ENCODE measurements at places on chromosomes 7 and 10.

DNA sequence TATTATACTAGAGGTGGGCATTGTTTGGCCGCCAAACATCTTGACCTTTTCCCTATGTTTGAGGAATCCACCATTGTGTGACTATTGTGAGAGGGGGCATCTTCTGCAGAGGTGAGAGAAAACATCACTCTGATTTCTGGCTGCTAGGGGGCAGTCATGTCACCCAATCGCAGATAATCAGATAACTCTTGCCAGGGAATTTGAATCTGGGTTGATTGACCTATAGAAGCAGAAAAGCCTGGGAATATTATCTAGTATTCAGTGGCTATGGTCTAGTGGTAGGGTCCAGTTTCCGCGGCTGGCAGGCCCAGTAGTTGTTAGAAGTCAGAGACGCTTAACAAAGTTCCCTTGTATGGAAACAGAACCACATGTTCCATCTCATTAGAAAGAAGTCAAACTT is 808.5 kb downstream of the PHTF2 start:
- DNase-seq: peak; percentile 20

- no peak for DNase-seq
Observed at GRCh38 chr7:151131592-151132293, 35.8 kb downstream of the GBX1 start.

DNA sequence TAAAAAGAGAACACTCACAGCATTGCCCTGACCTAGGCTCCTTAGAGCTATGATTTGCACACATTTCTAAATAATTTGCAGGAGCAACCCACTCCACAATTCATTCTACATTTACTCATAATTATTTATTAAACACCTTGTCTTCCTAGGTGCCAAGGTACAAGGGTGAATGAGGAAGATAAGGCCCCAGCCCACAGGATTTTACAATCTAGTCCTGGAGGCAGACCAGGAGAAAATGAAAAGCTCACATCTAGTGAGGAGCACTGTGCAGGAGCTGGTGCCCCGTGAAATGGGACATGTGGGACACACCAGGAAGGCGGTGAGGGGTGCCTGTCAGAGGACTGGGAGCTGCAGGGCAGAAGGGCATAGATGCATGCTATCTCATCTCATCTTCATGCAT is 59.7 kb upstream of the LRRC18 start:
- no peak for DNase-seq

DNA sequence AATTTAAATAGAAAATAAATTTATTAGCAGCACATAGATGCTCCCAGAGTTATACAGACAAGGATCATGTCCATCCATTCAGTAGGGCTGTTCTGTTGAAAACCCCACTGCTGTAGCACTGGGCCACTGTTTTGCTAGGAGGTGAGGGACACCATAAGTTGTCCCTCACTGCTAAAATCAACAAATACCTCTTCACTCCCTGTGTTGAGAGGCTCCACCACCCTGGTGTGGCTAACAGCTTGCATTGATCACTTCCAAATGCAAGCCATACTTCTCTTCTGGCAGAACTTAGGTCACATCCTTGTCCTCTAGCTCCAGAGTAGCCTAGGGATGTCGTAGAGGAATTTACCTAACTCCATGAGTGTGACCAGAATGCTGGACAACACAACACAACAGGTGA is 55.4 kb downstream of the MDFIC start:
- no peak for DNase-seq

GRCh38 chr7:131218727-131219128 is 108.9 kb upstream of the MKLN1 start:
- no peak for DNase-seq

GRCh38 chr10:124671486-124672075 is 72.6 kb downstream of the FAM53B start:
- DNase-seq: peak; percentile 69

DNA sequence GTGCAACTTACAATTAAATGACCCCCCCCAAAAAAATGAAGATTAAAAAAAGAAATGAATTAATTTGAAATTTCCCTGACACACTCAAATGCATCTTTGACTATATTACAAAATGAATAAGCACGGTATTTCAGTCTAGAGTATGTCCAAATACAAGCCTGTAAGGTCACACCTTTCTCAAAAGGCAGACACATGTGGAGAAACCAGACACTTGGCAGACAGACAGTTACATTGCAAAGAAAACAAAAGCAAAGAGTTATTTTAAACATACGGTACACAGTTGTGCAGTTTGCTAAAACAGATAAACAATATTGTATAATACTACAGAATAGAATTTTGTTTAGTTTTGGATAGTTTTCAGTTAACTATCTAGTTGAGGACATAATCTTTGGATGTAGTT is 153.0 kb downstream of the ATE1 start:
- DNase-seq: peak; percentile 44

- peak; percentile 75 for DNase-seq
Observed at GRCh38 chr10:68301790-68302502, 29.9 kb upstream of the HNRNPH3 start.

DNA sequence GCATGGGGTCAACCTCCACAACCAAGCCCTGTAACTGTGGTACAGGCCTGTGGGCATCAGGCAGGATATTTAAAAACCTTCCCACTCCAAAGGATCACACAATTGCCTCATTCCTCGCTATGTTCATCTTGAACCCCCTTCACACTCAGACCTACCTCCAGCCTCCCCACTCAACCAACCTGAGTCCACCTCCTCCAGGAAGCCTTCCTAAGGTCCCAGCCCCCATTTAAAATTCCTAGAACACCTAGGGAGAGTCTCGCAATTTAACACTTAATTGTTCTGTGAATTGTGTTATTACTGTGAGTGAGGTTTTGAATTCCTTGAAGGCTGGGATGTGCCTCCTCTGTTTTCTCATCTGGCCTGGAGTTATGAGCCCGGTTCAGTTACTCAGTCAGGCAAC is 93.1 kb upstream of the SMNDC1 start:
- no peak for DNase-seq

DNA sequence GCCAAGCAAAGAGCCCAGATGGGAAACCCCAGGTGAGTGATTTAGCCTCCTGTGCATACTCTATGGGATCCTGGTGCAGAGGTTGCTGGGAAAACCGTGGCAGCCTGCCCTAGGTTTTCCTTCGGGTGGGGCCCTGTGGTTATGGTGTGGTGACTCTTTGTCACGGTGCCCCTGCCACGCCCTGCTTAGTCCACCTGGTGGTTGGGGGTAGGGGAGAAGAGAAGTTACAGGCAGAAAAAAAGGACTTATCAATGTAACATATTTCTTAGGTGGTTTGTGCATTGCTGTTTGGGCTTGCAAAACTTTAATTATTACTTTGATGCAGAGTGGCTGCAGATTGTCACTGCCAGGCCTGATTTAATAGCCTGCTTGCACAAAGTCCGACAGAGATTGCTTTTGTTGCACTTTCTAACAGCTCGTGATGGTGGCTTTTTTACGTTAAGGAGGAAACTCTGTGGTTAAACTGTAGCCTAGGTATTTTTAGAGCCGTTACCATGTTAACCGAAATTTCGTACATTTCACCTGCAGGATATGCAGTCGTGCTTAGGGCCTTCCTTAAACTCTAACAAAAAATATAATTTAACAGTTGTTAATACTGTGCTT is 197.4 kb downstream of the RNLS start:
- DNase-seq: no peak

- DNase-seq: peak; percentile 87
Observed at GRCh38 chr10:26488344-26488743, 50.2 kb downstream of the APBB1IP start.

- DNase-seq: no peak
Observed at GRCh38 chr10:56623064-56623463, 262.0 kb upstream of the ZWINT start.

DNA sequence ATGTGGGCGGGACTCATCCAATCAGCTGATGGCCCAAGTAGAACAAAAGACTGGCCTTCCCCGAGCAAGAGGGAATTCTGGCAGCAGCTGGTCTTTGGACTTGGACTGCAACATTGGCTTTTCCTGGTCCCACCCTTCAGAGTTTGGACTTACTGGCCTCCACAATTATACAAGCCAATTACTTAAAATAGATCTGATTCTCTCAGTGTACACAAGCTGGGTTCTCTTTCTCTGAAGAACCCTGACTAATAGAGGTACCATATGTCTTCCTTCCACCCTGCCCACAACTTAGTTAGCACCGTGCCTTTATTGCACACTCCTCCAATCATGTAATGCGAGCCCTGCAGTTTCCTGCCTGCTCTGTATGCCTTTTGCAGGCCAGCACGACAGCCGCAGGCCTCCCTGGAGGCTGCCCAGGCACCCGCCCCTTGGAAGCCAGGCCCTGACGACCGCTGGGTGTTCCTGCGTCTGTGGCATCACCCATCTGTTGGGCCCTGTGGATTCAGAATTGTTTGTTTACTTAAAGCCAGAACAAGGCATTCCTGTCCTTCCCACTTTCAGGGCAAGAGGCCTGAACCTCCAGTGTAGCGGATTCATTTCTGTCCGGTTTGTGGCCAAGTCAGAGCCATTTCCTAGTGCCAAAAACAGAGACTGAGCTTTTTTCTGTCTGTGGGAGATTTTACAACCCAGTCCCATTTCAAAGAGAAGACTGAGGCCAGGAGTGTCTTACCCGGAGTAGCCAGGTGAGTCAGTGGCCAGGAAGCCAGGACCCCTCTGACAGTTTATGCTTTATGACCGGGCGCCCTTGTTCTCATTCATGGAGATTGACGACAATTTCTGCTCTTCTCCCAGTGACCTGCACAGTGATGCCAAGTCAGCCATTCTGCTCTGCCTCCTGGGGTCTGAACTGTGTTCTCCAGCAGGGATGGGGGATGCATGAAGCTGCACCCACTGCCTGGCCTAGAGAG is 968 bp upstream of the INMT start:
- peak; percentile 95 for DNase-seq

GRCh38 chr7:101164071-101164840 is 1.1 kb downstream of the VGF start:
- DNase-seq: peak; percentile 51

GRCh38 chr10:67696029-67696428 is at the start of gene CTNNA3:
Gene CTNNA3 (minus strand): TSS chr10:67696195.
- no peak for DNase-seq

- DNase-seq: peak; percentile 43
Observed at GRCh38 chr10:79375321-79376077, 28.2 kb downstream of the PPIF start.

- DNase-seq: no peak
Observed at GRCh38 chr10:43978091-43978490, 329.4 kb upstream of the ZNF32 start.

DNA sequence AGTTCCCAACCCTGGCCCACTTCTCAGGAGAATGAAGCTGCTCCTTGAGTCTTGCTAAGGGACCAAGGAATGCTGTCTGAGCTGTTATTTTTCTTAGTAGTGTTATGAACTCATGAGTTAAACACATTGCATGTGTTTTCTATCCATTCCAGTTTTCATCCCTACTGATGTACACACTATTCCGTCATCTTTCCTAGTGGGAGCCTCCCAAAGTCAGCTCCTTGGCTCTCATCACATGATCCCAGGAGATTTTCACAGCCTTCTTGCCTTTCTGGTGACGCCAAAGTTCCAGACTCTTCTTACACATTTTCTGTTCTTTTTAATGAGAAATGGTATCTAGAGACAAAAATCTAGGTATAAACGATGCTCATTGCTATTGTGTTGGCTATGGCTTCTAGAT is 8.4 kb upstream of the C10orf71 start:
- DNase-seq: peak; percentile 4

- no peak for DNase-seq
Observed at GRCh38 chr10:75404815-75405597, 3.4 kb upstream of the ZNF503 start.

Measured in fibroblast of mammary gland (primary cell).